ENCODE measurements at places on chromosomes 13 and 19.

DNA sequence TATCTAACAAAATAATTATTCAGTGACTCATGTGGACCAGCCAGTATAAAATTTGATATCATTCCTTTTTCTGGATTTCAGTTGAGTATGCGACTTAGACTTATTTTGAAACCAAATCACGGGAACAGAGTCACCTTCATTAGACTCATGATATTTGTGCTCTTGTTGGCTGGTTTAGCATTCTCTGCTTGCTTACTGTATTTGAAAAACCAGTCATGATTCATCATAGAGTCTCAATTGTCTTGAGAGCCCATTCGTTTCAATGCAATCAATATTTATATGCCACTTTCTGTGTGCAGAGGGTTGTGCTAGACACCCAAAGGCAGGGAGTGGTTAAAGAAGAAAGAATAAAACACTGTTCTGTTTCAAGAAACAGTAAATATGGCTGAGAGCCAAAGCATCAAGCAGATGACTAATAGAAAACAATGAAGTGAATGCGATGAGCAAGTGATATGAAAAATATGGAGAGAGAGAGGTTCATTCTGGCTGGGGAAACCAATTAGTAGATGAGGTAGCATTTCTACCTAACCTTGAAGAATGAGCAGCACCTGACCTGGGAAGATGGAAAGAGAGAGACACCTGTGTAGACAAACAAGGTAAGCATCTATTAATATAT is 99.6 kb upstream of the MBNL2 start:
- H3K27me3 ChIP-seq, result no peaks in the 10 kb centered on the region
- no peak for DNase-seq
- no peak overlapping the region for H3K27ac ChIP-seq
- H3K4me1 ChIP-seq, result peaks cover 36% of the 10 kb centered on the region
- no peak overlapping the region for H3K4me3 ChIP-seq

GRCh38 chr19:20422216-20423205 is 143.1 kb downstream of the ZNF737 start:
- H3K27me3 ChIP-seq, result no peaks in the 10 kb centered on the region
- H3K27ac ChIP-seq, result peak overlapping the region; percentile 86
- no peak for DNase-seq

DNA sequence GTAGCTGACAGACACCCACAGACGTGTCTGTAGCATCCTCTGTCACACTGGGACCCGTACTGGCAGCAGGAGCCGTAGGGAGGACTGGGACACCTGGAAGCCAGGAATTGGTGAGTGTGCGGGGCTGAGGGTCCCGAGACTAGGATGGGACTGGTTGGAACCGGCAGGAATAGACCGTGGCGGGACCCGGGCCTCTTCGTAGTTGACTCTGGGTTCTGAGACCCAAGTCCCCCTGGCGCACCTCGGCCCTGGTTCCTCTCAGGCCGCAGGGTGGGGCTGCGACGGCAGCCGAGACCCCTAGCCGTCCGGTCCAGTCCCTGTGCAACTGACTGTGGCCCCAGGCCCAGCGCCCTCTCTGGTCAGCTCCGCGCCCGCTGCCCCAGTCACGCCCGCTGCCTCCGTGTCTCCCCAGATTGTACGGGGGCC is 64.7 kb downstream of the ZNF823 start:
- no peak for DNase-seq
- H3K27ac ChIP-seq, result no peak overlapping the region
- H3K27me3 ChIP-seq, result no peaks in the 10 kb centered on the region
- peaks cover 10% of the 10 kb centered on the region for H3K4me1 ChIP-seq

- no peak overlapping the region for H3K27ac ChIP-seq
- H3K4me3 ChIP-seq, result no peak overlapping the region
- peaks cover 20% of the 10 kb centered on the region for H3K4me1 ChIP-seq
- no peak for DNase-seq
- peaks cover 45% of the 10 kb centered on the region for H3K36me3 ChIP-seq
Observed at GRCh38 chr19:44887648-44888047, 3.4 kb upstream of the TOMM40 start.

- peak; percentile 89 for DNase-seq
- no peaks in the 10 kb centered on the region for H3K4me1 ChIP-seq
- H3K27me3 ChIP-seq, result peaks cover 28% of the 10 kb centered on the region
Observed at GRCh38 chr19:48415395-48415794, 21.9 kb downstream of the GRIN2D start.

DNA sequence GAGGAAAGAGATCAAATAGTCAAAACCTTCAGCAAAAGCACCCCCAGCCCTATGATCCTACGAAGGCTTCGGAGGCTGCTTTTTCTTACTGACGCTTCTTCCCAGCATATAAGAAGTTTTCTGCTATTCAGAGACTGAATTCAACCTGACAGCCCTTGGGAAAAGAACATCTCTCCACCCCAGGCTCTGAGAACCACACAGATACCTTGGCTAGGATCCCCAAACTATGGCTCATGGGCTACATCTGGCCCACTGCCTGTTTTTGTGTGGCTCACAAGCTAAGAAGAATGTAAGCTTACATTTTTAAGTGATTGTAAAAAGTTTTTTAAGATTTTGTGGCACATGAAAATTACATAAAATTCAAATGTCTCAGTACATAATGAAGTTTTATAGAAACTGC is 3.0 kb downstream of the SLC15A1 start:
- no peak for DNase-seq
- H3K36me3 ChIP-seq, result no peaks in the 10 kb centered on the region
- peaks cover 33% of the 10 kb centered on the region for H3K27me3 ChIP-seq
- H3K27ac ChIP-seq, result no peak overlapping the region
- peaks cover 10% of the 10 kb centered on the region for H3K4me1 ChIP-seq

GRCh38 chr13:48302871-48303358 is 636 bp upstream of the RB1 start:
- H3K27me3 ChIP-seq, result no peaks in the 10 kb centered on the region
- peaks cover 25% of the 10 kb centered on the region for H3K4me1 ChIP-seq
- peaks cover 6% of the 10 kb centered on the region for H3K36me3 ChIP-seq
- peak overlapping the region; percentile 100 for H3K27ac ChIP-seq

- H3K27ac ChIP-seq, result no peak overlapping the region
- peaks cover 21% of the 10 kb centered on the region for H3K4me1 ChIP-seq
- H3K4me3 ChIP-seq, result no peak overlapping the region
- no peak for DNase-seq
- H3K27me3 ChIP-seq, result no peaks in the 10 kb centered on the region
Observed at GRCh38 chr13:50711131-50711815, 132.2 kb downstream of the DLEU7 start.

- no peaks in the 10 kb centered on the region for H3K27me3 ChIP-seq
- no peak overlapping the region for H3K27ac ChIP-seq
- no peak for DNase-seq
- no peaks in the 10 kb centered on the region for H3K36me3 ChIP-seq
- no peak overlapping the region for H3K4me3 ChIP-seq
Observed at GRCh38 chr13:109383683-109384082, 402.7 kb downstream of the IRS2 start.
